ENCODE measurements at places on chromosomes 2 and 18.

GRCh38 chr2:32522770-32523169 lies 105.1 kb upstream of the TTC27 start:
- no peak for DNase-seq

- no peak for DNase-seq
Measured at GRCh38 chr2:58727981-58728656, 487.0 kb upstream of the FANCL start.

DNA sequence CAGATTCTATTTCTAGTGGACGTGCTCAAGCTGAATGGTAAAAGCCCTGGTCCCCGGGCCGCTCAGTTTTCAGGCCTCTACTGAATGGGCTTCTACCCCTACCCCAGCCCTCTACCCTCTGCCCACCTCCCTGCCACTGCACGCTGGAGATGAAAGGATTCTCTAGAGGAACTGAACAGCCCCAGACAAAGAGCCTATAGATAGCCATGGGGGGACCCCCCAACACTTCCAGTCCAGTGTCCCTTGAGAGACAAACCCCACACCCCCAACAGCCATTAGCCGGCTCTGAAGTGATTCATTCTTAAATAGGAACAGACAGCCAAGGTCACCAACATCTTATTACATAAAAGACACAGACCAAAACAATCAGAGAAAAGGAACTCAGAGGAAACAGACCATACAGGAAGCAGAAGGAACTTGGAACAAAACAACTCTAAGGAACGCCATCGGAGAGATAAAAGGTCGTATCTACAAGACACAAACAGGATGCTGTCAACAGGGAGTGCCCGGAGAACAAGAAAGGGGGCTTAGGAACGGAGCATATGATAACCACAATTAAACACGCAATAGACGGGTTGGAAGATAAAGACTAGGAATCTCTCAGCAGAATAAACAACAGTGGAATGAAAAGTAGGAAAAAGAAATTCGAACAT lies 23.5 kb downstream of the TMEM37 start:
- DNase-seq: no peak

DNA sequence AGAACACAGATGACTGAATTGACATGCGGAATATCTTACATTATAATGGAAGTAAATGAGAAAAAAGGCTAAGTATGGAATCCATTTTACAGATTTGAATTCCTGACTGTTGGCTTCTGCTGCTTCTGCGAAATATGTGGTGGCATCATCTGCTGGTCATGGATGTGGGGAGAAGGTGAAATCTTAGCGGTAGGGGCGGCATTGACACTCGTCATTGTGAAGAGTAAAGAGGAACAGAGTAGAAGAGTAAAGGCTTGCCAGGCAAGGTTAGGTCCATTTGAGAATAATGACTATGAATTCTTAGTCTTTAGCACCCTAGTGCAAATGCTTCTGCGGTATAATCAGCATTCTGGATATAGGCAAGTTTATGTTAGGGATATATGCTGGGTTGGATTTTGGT lies 32.4 kb downstream of the ACTR3 start:
- no peak for DNase-seq

- no peak for DNase-seq
Measured at GRCh38 chr2:8800821-8801220, 36.6 kb downstream of the KIDINS220 start.

DNA sequence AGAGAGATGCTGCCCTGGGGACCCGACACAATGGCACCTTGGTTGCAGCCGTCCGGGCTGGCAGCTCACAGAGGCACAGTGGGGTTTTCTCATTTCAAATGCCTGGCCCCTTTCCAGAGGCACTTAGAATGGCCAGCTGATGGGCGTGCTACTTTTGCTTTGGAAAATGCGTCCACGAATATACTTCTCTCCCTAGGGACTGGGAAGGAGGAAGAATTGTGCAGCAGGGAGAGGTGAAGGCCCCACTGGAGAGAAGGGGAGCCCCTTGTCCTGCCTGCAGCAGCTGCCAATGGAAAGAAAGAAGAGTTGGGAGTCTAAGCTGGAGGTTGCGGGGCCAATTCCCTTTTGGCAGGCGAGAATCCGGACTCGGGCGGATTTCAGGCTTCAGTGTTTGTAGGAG lies 1.1 kb upstream of the MAL start:
- no peak for DNase-seq

GRCh38 chr2:217101972-217102371 lies 242.1 kb upstream of the TNP1 start:
- DNase-seq: no peak

DNA sequence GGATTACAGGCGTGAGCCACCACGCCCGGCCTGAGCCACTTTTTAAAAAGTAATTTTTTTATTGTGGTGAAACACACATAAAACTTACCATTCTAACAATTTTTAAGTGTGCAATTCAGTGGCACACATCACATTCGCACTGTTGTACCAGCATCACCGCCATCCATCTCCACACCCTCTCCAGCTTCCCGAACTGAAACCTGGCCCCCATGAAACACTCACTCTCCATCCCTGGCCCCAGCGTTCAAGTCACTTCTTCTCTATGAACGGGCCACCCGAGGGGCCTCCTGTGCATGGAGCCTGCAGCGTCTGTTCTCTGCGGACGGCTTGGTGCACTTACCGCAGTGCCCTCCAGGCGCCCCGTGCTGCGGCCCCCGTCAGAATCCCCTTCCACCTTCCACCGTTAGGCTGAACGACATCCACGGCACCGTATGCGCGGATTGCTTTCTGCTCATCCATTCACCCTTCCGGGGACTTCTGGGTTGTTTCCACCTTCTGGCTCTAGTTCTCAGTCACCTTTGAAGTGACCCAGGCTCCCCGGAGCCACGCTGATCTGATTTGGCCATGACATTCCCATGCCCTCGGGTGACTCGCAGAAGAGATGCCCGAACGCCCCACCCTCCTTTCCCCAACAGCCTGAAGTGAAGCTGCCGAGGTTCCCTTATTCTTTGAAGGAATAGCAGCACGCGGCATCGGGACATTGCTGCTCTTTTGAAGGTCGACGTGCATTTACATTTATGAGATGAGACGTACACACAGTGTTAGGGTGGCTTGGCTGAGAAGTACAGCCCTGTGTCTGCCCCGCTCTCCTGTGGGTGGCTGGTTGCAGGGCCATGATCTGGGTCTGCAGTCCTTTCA lies 134.4 kb downstream of the MBP start:
- DNase-seq: no peak

Data from stimulated activated CD8-positive, alpha-beta memory T cell treated with anti-CD3 and anti-CD28 coated beads, Interleukin-4, amount 100 ng/mL, for 4 hours (primary cell).